ENCODE measurements at places on chromosomes 4 and X.

GRCh38 chr4:37609626-37610025, 76.5 kb downstream of the RELL1 start:
- no peak for DNase-seq

GRCh38 chr4:2172161-2172560, 69.8 kb downstream of the HAUS3 start:
- DNase-seq = no peak

DNA sequence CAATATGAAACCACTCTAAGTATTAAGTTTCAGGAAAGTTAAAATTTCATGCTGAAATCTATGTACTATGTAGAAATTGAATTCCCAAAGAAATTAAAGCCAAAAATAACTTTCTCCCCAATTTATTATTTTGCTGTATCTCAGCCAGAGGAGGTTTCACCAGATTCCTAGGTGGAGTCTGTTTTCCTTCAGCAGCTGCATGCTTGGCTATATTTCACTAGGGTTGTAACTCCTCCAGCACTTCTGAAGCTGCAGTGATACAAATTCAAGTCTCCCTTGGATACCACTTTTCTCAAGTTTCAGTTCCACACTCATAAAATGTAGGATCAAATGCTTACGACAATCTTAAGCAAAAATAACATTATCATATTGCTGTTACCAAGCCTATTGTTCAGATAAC, 41.2 kb upstream of the ZC4H2 start:
- DNase-seq = no peak

DNA sequence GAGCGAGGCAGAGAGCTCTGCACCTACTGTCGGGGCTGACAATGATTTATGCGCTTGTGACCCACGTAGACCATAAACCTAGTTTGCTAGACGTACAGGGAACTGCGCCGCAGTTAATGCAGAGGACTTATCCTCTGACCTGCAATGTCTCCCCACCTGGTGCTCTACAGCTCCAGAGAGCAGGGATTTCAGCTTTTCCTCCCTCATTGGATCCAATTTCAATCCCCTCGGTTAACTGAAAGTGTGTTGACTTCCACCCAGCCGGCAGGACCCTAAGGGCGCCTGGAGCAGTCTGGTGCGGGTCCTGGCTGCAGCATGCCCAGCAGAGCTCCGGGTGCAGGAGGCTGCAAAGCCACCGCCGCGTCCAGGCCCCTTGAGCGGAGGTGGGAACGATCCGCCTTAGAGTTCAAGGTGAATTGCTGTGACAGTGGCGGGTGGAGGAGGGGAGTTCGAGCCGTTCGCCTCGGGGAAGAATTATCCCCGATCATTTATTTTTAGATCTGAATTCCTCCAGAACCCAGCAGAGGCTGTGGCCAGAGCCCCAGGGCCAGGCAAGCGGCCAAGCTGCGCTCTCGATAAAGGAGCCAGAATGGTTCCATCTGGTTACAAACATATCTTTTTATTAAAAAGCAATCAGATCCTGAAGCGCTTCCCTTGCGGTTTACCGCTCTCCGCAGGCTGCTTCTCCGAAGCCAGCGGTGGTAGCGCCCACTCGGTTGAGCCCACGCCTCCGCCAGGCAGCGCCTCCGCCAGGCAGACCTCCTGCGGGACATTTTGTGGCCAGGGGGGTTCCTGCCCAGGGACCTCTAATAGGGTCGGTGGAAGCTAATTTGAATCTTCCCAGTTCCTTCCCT, 66.0 kb downstream of the FBXO8 start:
- DNase-seq = no peak

DNA sequence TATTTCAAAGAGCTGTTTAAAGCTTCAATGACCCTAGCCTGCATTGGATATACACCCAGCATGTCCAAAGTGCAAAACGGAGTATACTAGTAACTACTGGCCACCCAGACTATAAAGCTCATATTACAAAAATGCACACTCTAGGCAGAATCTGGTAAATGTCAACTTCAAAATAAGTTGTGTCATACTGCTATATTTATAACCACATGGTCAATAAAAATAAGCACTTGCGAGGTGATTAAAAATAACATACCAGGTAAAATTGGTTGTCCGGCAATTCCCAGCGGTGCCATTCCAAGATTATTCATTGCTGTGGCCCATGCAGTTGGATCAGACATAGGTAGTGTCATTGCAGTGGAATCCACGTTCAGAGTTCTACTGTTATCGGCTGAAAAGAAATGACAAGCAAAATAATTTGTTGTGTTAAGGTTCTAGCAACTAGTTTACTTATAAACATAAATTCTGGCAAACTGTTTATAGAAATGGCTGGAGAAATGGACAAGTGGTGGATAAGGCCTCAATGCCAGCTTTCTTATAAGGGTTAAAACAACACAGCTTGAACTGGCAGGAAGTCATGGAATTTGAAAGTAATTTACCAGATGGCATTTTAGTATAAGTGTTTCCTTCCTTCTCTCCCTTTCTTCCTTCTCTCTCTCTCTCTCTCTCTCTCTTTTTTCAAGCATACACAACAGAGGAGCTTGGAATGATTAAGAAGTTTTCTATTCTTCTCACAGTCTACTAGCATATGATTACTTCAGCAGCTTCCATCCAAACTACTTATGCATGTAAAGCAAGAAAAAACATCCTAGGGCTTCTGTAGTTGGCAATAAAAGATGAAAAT, 199.9 kb downstream of the ENOX2 start:
- DNase-seq = no peak

DNA sequence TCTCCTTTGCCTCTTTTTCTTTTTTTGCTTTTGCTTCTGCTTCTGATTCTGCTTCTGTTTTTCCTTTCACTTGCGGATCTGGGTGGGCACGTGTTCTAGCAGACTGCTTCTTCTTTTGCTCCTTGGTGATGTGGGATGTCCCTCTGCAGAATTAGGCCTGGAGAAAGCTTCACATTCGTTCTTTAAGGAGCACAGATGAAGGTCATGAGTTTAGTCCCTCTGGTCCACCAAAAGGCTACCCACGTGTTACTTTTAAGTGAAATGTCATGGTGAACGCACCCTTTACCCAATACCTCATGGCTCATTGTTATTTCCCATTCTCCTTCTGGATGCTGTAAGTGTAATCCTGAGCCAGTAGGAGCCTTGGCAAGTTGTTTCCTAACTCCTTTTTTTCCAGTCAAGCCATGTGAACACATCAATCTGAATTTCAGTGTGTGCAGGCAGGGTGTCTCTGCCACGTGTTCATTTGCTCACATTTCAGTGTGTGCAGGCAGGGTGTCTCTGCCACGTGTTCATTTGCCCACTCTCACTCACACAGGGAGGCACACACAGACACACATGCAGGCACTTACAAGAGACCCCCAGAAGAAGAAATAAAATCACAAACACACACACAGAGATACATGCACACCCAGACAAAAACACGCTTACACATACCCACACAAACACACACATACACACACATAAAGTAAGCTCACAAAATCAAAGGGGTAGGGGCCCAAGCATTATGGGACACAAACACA, 36.9 kb downstream of the NBDY start:
- DNase-seq = no peak

DNA sequence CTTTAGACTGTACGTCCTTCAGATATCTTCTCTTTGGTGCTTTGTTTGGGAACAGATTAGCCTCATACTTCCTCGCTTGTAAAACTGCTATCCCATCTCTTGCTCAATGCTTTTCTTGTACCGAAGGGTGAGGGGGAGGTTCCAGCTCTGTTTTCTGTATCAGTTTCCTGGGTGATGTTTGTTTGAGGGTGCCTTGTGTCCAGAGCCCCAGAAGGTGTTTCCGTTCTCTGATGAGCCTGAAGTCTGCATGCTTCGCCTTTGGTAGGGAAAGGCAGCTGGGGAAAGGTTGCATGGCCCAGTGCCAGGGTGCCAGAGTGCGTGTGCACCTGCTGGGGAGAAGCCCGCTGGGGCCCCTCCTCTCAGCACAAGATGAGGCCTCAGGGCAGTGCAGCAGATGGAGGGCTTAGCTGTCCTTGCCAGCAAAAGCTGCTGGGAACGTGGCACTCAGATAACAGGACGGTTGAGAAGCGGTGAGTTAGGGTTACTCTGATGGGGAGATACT, 73.7 kb downstream of the TBL1X start:
- DNase-seq = no peak

GRCh38 chr4:129336457-129337227, 240.7 kb downstream of the C4orf33 start:
- DNase-seq = no peak

DNA sequence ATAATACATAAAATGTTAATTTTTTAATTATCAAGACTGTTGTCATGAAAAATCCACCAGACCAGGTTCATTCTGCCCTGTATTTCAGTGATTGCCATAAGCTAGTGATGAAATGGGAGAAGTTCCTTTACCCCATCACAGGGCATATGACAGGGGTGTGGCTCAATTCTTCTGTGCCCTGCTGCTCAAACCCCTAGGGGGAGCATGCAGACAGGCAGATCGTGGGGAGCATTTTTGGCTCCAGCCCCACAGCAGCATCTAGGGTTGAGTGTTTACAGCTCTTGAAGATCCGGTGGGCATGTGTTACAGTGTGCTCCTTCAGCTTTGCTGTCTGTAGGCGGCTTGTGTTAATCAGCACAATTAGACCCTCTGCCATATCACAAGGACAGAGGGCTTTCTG, 700.7 kb downstream of the PCDH18 start:
- no peak for DNase-seq

Measured in cortex of kidney (tissue), 1 donor.